ENCODE measurements at places on chromosomes 2 and 18.
A peak's percentile ranks its signal among the peaks of the same experiment; 100 is the strongest.

DNA sequence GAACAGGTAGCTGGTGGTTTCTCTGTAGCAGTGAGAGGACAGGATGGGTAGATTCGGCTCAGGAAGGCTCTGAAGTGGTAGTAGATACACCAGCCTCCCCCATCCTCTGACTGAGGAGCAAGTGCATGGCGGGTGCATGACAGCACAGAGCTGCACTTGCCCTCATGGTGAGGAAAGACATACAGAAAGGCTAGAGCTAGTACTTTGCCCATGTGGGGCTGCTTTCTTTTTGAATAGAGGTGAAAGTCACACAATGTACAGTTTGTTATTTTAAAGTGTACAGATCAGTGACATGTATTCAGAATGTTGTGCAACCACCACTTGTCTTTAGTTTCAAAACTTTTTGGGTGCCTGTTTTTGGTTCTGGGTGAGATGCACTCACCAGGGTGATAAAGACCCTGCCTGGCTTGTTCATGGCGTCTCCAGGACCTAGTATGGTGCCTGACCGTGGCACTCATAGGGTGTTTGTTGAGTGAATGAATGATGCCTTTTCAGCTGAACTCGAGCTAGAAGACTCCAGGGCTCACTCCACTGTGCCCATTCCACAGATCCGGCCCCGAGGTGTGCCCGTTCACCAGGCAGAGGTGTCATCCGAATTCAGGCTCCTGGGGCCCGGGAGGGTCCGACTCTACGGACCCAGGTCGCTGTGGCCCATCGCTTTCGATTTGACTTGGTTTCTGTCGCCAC is 421 bp upstream of the VAMP5 start:
- DNase-seq, result no peak
- no peaks in the 10 kb centered on the region for H3K27me3 ChIP-seq
- peaks cover 18% of the 10 kb centered on the region for H3K36me3 ChIP-seq
- peaks cover 17% of the 10 kb centered on the region for H3K4me1 ChIP-seq
- peak overlapping the region; percentile 69 for H3K27ac ChIP-seq

- H3K27ac ChIP-seq, result no peak overlapping the region
- H3K4me1 ChIP-seq, result no peaks in the 10 kb centered on the region
- no peak for DNase-seq
- no peaks in the 10 kb centered on the region for H3K27me3 ChIP-seq
These were observed 18.3 kb upstream of the GREB1 start for GRCh38 chr2:11515490-11515981.

DNA sequence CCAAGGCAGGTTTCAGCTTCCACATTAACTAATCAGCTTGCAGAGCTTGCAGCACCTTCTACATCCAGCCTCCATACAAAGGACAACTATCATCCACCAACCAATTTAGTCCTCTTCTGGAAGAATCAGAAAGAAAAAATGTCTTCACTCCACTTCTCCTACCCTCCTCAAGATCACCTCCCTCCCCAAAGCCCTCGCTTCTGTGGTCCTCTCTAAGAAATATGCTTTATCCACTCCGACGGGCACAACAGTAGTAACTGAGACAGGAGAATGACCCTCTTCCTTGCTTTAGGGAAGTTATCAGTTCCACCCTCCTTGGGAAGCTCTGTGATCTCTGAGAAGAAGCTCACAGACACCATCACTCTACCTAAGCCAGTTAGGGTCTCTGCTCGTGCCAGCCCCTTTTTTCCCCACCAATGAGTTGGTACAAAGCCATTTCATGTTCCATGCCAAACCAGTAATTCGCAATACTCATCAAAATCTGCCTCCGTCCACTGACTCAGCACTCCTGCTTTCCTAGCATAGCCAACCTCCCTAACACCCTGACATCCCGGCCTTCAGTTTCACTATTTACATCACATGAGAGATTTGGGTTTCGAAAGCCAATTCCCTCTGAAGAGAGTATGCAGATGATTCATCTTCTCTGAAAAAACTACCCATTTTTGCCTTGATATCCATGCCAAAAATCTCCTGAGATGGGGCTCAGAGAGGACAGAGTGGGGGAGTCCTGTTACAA is 114.1 kb upstream of the PKDCC start:
- H3K36me3 ChIP-seq, result no peaks in the 10 kb centered on the region
- H3K4me3 ChIP-seq, result no peak overlapping the region
- DNase-seq, result no peak
- no peak overlapping the region for H3K27ac ChIP-seq

DNA sequence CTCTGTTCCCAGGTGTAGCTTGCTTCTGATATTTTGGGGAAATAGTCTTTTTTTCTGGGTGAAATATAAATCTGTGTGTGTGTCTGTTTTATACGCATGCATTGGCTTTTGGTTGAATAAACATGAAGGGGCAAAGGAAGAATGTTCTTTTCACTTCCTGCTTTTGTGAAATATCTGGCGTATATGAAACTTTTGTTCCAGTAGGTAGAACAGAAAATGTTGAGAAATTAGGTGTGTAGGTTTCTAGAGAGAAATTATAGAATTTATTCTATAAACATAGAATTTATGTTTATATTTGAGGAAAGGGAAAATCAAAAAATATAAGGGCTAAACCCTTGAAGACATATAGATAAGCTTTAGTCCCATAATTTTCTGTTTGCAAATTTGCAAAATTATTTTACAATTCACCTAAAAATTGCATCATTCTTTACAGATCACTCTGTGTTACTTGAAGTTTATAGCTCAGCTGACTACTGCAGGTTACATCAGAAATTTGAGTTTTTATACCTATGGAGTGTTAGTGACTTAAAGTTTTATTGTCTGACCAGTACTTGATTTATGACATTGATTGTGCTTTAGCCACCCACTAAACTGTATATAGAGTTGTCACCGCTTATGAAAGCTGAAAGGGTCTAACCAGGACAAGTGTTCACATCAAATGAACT is 116.1 kb downstream of the FAM117B start:
- DNase-seq, result no peak
- no peaks in the 10 kb centered on the region for H3K36me3 ChIP-seq
- no peaks in the 10 kb centered on the region for H3K27me3 ChIP-seq
- H3K4me3 ChIP-seq, result no peak overlapping the region

DNA sequence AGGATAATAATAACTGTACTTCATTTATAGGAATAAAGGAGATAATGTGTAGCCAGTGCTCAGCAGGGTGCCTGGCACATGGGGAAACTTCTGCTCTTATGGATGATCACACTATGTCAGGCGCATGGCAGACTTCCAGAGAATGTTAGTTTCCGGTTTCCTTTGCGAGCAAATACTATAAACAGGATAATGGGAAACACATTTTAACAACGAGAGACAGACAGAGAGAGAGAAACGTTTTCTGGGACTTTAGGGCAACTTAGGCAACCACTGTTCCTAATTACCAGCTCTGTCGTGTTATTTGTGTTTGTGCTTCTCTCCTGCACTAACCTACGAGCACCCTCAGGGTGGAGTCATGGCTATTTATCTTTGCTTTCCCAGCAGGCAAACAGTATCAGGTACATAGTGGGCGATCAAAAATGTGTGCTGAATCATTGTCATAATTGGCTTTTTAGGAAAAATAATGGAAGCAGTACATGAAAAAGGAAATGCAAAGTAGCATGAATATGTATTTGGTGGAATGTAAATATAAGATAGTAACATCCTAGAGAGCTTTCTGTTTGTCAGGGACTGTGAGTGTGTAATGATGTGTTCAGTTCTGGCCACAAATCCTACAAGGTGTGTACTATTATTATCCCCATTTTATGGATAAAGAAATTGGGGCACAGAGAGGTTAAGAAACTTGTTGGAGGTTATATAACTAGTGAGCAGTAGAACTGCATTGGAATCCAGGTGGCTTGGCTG is 36.8 kb upstream of the IGFBP2 start:
- H3K36me3 ChIP-seq, result no peaks in the 10 kb centered on the region
- no peak overlapping the region for H3K27ac ChIP-seq
- no peaks in the 10 kb centered on the region for H3K27me3 ChIP-seq
- no peak for DNase-seq
- H3K4me3 ChIP-seq, result no peak overlapping the region

GRCh38 chr2:167157523-167157922 is 269.2 kb downstream of the XIRP2 start:
- no peak overlapping the region for H3K4me3 ChIP-seq
- DNase-seq, result no peak
- no peaks in the 10 kb centered on the region for H3K27me3 ChIP-seq
- no peaks in the 10 kb centered on the region for H3K4me1 ChIP-seq
- no peak overlapping the region for H3K27ac ChIP-seq
- no peaks in the 10 kb centered on the region for H3K36me3 ChIP-seq

DNA sequence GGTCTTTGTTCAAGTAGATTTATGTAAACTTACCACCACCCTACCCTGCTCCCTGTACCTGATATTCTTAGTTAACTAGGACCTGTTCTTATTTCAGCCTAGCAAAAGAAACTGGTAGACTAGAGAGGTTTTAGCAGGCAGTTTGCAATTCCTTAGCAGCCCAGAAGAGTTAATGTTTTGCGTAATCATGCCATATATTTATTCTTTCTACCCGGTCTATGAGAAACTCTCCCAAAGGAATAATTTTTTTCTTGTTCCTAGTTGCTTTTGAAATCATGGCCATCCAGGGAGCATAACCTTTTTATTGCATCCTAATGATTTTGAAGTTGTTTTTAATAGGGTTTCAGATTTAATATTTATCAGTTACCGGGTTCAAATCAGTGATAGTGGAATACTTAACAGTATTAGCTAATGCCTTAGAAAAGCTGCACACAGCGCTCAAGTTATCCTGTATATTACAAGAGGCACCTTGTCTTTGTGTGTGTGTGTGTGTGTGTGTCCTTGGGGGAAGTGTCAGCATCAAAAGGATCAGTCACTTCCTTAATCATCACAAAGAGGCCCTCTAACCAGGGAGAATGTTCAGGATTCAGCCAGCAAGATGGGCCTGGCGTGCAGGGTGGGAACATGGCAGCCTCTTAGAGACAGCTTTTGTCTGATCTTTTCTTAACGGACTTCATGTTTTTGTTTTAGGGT is 52.9 kb downstream of the CABLES1 start:
- H3K4me3 ChIP-seq, result no peak overlapping the region
- H3K27ac ChIP-seq, result no peak overlapping the region
- H3K36me3 ChIP-seq, result no peaks in the 10 kb centered on the region
- H3K4me1 ChIP-seq, result no peaks in the 10 kb centered on the region
- no peak for DNase-seq
- H3K27me3 ChIP-seq, result no peaks in the 10 kb centered on the region

DNA sequence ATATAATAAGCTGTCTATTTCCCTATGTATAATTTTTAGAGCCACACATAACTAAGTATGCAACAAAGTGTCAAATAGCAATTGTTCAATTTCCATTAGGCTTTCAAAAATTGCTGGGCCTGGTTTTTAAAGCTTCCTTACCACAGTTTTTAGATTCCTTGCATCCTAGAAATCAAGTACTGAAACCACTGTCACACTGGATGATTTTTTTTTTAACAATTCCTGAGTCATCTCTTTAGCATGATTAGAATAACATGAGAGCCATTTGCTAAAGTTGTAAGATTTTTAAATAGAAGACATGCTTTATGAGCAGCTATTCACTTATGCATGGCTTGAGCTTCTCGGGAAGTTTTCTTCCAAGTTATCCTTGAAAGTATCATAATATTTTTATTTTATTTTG is 319.5 kb upstream of the NXPH2 start:
- H3K4me3 ChIP-seq, result no peak overlapping the region
- H3K27ac ChIP-seq, result no peak overlapping the region
- DNase-seq, result no peak

GRCh38 chr2:36696533-36696932 is at the start of gene VIT:
VIT (plus strand) TSS chr2:36696707; CDS start chr2:36716371, 19,664 bp downstream.
- DNase-seq, result no peak
- no peaks in the 10 kb centered on the region for H3K27me3 ChIP-seq
- no peaks in the 10 kb centered on the region for H3K36me3 ChIP-seq
- H3K4me3 ChIP-seq, result no peak within 1 kb of the TSS
- peaks cover 28% of the 10 kb centered on the region for H3K4me1 ChIP-seq

- no peaks in the 10 kb centered on the region for H3K4me1 ChIP-seq
- no peaks in the 10 kb centered on the region for H3K27me3 ChIP-seq
- no peaks in the 10 kb centered on the region for H3K36me3 ChIP-seq
These were observed 291.5 kb downstream of the LRATD1 start for GRCh38 chr2:14923820-14924580.

DNA sequence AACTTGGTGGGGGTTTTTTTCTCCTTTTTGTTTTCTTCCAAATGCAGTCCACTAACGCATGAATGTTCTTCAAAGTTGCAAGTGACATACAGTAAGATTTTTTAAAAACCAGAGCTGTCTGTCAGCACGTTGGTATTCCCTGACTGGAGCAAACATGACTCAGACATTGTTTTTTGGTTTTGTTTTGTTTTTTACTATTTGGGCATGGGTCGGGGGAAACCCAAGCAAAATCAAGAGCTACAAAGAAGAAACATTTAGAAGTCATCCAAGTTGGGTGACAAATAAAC is 726 bp upstream of the CCDC88A start:
- H3K27me3 ChIP-seq, result no peaks in the 10 kb centered on the region
- peak overlapping the region; percentile 53 for H3K4me3 ChIP-seq
- peaks cover 25% of the 10 kb centered on the region for H3K4me1 ChIP-seq
- no peak for DNase-seq
- peak overlapping the region; percentile 67 for H3K27ac ChIP-seq

- no peaks in the 10 kb centered on the region for H3K27me3 ChIP-seq
- no peaks in the 10 kb centered on the region for H3K36me3 ChIP-seq
- H3K4me3 ChIP-seq, result no peak overlapping the region
- no peak overlapping the region for H3K27ac ChIP-seq
- no peaks in the 10 kb centered on the region for H3K4me1 ChIP-seq
These were observed 4.3 kb downstream of the TNP1 start for GRCh38 chr2:216855605-216856004.

DNA sequence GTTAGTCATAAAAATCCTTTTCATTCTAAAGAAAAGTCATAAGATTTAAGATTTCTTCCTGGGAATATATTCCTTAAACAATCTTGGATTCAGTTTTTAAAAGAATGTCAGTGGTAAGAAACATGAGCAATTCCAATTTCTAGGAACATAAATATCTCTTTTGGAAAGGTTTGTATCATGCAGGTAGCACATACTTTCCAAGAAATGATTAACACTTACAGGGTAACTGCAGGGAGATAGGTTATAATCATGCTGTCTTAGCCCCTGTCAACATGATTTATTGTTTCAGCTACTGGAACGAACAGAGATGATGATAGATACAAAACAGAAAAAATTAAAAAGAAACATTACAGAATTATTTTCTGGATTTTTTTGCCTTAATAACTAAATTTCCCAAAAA is 1537.7 kb downstream of the LRP1B start:
- no peaks in the 10 kb centered on the region for H3K27me3 ChIP-seq
- no peaks in the 10 kb centered on the region for H3K36me3 ChIP-seq
- DNase-seq, result no peak
- no peak overlapping the region for H3K27ac ChIP-seq
- no peak overlapping the region for H3K4me3 ChIP-seq

GRCh38 chr2:86566158-86566820 is 3.0 kb upstream of the CHMP3 start:
- H3K4me3 ChIP-seq, result no peak overlapping the region
- H3K27ac ChIP-seq, result no peak overlapping the region
- DNase-seq, result no peak
- H3K4me1 ChIP-seq, result peaks cover 14% of the 10 kb centered on the region

DNA sequence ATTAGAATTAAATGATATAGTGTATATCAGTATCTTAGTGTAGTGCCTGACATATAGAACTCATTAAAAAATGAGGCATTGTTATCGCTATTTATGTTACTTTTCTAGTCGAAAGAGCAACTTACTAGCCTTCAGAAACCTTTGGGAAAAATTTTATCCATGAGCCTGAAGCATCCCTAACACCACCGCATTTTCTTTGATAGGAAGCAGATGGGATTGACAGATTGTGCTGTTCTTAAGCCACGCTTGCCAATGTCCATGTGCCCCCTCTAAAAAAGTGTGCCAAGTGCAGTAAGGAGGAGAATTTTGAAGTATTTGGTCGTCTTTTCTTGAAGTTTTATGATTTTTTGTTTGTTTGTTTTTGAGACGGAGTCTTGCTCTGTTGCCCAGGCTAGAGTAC is 29.1 kb downstream of the PPM1B start:
- H3K36me3 ChIP-seq, result 0 out of 2 replicates have a peak, but pooled peaks cover 9% of the 10 kb centered on the region
- no peaks in the 10 kb centered on the region for H3K27me3 ChIP-seq
- H3K4me3 ChIP-seq, result no peak overlapping the region
- H3K4me1 ChIP-seq, result no peaks in the 10 kb centered on the region
- no peak for DNase-seq

Data from RWPE2 (cell line).